ENCODE measurements at places on chromosomes 12 and 14.

- no peak for DNase-seq
These were observed 106.5 kb upstream of the LMNTD1 start for GRCh38 chr12:25659621-25660020.

DNA sequence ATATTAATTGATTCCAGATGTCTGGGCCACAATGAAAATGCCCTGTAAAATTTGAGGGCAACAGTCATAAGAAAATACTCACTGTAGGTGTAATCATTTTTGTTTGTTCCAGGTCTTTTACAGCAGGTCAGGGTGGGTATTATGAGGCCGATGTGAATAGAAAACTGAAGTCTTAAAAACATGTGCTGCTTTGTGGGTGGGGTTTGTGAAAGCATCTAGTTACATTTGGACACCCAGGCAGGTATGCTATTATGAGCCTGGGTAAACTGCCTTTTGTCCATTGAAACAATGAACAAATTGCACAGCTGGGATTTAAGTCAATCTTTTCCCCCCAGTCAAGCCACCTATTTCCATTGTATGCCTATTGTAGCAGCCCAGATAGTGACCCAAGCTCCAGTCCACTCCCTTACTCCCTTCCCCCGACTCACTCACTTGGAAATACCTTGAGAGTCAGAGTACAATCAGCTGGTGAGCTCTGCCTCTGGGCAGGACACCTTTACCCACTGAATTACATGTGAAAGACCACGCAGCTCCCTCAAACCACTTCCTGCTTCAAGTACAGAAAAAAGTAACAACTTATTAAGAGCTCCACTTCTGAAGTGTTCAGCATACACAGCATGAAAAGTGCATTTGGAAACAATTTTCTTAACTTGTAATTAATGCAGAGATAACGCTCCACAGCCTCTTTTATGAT lies 1.8 kb downstream of the IGF1 start:
- DNase-seq: peak; percentile 56

GRCh38 chr14:22338917-22339715 lies 249.9 kb downstream of the DAD1 start:
- no peak for DNase-seq

GRCh38 chr12:77842430-77842829 lies 11.7 kb downstream of the NAV3 start:
- DNase-seq: no peak

GRCh38 chr12:91317306-91317705 lies 134.7 kb upstream of the DCN start:
- no peak for DNase-seq

DNA sequence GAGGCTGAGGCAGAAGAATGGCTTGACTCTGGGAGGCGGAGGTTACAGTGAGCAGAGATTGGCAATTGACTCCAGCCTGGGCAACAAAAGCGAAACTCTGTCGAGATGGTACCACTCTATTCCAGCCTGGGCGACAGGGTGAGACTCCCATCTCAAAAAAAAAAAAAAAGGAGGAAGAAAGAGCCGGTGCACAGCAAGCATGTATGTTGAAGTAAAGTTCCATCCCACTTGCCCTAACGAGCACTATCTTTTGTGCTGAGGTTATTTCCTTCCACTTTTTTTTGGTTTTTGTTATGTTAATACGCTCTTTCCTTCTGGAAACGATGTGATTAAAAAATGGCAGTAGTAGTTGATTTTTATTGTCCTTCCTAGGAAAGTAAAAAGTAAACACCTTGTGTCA lies 19.5 kb upstream of the GOLGA5 start:
- DNase-seq: no peak
